ENCODE measurements at places on chromosomes 3 and 15.
A peak's percentile ranks its signal among the peaks of the same experiment; 100 is the strongest.

- DNase-seq = peak; percentile 48
These were observed 64.1 kb downstream of the TLE3 start for GRCh38 chr15:70033529-70034140.

GRCh38 chr3:13021141-13022114, 51.8 kb downstream of the IQSEC1 start:
- DNase-seq = peak; percentile 18

- peak; percentile 69 for DNase-seq
These were observed 61.8 kb downstream of the GLDN start for GRCh38 chr15:51403072-51403878.

- no peak for DNase-seq
These were observed 759 bp upstream of the GMPS start for GRCh38 chr3:155869691-155870090.

GRCh38 chr3:164352991-164353390, 725.3 kb downstream of the SI start:
- no peak for DNase-seq

GRCh38 chr3:116492379-116492778, 47.1 kb upstream of the LSAMP start:
- DNase-seq = no peak

- no peak for DNase-seq
These were observed 6.8 kb upstream of the PKM start for GRCh38 chr15:72237853-72238224.

DNA sequence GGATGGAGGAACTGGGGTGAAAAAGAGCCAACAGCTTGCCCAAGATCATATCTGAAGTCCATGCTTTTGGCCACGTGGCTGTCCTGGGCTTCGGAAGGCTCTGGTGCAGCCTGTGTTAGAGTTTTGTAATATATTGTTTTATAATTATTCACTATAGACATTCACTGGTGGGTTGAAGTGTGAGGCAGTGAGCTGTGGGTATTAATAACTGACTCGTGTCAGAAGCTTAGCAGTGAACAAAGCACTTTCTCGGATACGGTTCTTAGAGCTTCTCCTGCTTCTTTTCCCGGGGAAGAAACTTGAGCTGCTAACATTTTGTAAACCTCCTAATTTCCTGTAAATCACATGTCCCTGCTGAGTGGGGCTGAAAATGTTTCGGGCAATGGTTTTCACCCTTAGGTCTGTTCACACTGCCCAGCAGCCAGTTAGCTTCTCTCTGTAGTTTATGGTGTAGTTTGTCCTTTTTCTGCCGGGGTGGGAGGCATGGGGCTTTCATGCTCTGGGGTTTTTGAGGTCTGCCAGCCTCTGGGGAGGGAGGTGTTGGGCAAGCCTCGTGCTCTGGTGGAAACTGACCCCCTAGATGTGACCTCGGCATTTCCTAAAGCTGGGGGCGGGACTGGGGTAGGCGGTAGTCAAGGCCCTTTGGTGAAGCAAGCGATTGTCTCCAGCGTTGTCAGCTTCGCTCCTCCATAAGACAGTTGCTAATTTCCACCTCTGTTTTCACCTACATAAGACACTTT, 1.7 kb downstream of the MRAS start:
- peak; percentile 45 for DNase-seq

GRCh38 chr3:77618686-77619085, 578.8 kb downstream of the ROBO2 start:
- DNase-seq = no peak

GRCh38 chr3:183797996-183798395, 27.4 kb downstream of the MAP6D1 start:
- DNase-seq = no peak

- no peak for DNase-seq
These were observed 17.8 kb upstream of the UTS2B start for GRCh38 chr3:191348098-191348497.

- DNase-seq = no peak
These were observed 14.7 kb downstream of the CHD2 start for GRCh38 chr15:92914768-92915221.

- DNase-seq = no peak
These were observed 56.5 kb downstream of the TMEM266 start for GRCh38 chr15:76116138-76116885.

- DNase-seq = no peak
These were observed 521.4 kb upstream of the TGFBR2 start for GRCh38 chr3:30084971-30085403.

DNA sequence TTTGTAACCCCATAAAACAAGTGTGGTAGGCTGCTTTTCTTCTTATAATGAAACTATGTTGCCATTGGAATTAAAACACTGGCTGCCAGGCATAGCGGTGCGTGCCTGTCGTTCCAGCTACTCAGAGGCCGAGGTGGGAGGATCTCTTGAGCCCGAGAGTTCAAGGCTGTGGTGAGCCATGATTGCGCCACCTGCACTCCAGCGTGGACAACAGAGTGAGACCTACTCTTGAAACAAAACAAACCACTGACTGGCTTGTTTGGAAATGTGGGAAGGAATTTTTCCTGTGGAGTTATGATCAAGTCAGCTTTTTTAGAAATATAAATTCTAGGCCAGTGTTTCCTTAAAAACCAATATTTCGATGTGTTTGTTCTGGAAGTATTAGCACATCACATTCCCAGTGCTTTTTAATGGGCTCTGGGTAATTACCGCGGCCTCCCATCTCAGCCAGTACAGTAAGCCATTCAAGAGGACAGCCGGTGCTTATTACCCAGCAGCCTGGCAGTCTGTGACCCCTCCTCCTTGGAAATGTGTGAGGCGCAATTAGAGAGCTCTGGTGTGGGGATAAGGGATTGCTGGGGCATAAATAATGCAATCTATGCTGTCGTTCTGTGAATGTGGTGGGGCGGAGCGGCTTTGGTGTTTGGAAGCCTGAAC, 58.3 kb upstream of the TRAK1 start:
- DNase-seq = peak; percentile 97

DNA sequence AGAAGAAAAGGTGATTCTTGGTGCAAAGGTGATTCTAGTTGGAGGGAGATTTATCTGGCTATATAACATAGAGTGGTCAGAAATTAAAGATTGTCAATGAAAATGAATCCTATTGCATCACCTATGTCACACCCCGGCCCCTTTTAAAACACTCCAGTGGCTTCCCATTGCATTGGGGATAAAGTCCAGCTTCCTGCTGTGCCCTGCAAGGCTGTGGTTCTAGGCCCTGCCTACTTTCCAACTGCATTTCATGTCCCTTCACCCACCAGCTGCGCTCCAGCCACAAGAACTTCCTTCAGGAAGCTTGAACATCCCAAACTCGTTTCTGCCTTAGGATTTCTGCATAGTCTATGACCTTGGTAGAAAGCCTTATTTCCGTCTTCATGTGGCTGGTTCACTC, 118.7 kb upstream of the UMPS start:
- no peak for DNase-seq

DNA sequence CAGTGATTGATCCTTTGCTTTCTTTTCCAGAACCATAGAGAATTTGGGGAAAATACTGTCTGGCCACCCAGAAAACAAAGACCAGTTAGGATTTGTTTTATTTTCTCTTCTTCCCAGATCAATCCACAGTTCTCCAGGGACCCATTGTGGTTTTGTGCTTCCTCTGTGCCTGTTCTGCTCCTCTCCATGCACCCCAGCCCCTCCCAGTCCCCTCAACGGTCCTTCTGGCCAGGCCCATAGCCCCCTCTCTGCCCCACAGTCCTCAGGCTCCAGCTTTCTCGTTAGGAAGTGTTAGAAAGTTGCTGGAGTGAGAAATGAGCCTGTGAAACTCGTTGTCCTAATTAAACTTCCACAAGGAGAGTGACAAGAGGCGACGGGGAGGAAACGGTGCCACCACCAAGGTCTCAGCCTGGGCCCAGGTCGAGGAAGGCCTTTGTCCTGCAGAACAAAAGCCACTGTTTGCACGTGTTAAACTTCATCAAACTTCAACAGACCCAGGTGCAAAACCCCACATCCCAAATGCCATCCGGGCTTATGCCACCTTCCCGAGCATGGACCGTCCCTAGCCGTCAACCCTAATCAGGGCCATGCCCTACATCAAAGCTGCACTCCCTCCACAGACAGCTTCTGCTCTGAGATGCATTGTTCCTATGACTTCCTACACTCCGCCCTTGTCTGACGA, 18.7 kb upstream of the ALDH1A3 start:
- DNase-seq = no peak

All from cardiac fibroblast (primary cell).